ENCODE measurements at places on chromosomes 1 and 21.

GRCh38 chr1:207013321-207014085, 19.1 kb downstream of the C1orf116 start:
- DNase-seq, result no peak

GRCh38 chr1:21233490-21233889, 56.8 kb downstream of the ECE1 start:
- DNase-seq, result no peak

DNA sequence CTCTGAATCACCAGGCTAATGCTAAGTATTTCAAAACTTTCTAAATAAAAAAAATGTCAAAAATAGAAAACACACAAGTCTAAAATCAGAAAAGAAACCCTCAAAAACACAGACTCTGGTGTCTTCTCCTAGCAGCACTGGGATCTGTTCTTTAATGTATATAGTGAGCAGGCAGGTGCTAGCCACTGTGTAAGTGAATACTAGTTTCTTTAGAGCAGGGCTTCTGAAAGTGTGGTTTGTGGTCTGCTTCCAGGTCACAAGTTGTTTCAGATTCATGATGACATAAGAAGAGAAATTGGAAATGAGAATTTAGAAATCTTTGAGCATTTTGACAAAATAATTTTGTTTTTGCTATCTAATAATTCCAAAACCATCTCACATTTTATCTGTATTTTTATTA, 763.1 kb downstream of the USP25 start:
- no peak for DNase-seq

GRCh38 chr1:3366126-3367051, 88.1 kb upstream of the ARHGEF16 start:
- no peak for DNase-seq

GRCh38 chr1:19733615-19734014, 66.1 kb downstream of the TMCO4 start:
- no peak for DNase-seq

GRCh38 chr1:112805155-112805853, 90.2 kb upstream of the PPM1J start:
- no peak for DNase-seq
